ENCODE measurements at places on chromosomes 7 and 10.

DNA sequence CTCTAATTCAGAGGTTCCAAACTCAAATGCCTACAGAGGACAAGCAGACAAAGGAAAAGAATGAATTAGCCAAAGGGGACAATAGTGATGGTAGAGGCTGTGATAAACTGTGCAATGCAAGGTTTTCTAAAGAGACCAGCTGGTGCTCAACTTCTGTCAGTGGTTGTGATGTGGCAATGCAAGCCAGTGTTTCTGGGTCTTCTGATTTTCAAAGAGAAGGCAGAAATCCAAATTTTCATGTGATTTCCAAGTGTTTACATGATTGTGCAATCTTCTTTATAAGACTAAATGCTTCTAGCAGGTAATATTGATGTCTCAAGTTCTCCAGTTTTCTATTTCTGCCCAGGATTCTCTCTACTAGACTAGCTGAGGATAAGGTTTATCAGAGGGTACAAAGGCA, 135.9 kb downstream of the PCDH15 start:
- no peak for DNase-seq

- DNase-seq = peak; percentile 85
These were observed 8.0 kb upstream of the TAS2R60 start for GRCh38 chr7:143435266-143435665.

GRCh38 chr10:100148353-100149211, 37.2 kb downstream of the ERLIN1 start:
- DNase-seq = peak; percentile 100

DNA sequence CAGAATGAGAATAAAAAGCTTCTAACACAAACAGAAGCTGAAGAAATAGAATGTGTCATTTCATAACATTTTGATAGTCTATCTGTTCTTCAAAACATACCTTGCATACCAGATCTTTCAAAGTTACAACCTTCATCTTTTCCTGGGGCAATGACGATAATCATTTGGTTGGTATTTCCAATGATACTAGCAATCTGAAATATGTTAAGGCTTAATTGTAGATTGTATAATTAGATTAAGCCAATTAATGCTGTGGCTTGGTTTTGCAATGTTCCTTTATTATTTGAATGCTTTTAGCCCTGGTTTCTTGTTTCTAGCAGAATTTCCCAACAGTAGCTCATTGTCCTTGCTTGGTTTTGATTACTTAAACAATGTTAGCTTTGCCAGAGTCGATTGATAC, 84.6 kb downstream of the CABCOCO1 start:
- DNase-seq = no peak

DNA sequence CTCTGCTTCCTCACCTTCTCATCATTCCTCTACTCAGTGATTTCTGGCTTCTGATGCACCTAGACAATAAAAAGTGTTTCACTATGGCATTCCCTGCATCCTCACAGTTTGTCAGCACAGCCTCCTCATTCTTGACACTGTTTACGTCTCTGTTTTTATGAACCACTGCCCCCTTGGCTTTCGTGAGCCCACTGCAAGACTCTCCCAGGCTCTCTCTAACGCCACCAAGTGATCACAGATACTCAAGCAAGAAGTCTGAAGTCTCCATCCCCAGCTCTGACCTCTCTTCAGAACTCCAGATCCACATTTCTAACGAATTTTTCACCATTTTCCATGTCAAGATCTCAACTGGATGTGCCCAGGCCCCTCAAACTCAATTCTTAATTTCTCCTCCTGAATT, 8.9 kb downstream of the SLC16A9 start:
- no peak for DNase-seq

GRCh38 chr10:122733443-122733842, 33.8 kb upstream of the C10orf120 start:
- DNase-seq = peak; percentile 45

DNA sequence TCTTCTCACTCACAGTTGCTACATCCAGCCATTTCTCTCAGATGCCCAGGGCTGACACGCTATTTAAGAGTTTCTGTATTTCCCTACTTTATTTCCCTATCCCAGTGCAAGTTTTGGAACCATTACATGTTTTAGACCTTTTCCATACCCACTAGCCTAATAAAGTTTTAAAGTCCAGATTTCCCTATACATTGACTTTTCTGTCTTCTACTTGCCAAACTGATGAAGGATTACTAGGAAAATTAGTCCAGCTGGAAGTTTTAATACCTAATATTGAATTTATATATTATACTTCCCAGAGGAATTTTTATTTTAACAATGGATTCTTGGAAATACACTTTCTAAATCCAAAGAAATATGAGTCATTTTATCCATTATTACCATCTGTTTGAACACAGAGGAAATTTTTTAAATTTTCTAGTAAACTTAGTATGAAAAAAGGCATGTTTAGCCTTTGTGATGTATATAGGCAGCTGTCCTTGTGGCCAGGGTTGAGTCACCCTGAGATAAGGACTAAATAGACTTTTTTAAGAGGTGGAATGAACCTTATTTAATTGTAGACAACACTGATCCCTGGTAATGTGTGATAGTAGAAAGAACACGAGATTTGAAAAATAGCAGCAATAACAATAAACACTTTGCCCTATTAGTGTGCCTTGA, 205.0 kb downstream of the TFEC start:
- no peak for DNase-seq

DNA sequence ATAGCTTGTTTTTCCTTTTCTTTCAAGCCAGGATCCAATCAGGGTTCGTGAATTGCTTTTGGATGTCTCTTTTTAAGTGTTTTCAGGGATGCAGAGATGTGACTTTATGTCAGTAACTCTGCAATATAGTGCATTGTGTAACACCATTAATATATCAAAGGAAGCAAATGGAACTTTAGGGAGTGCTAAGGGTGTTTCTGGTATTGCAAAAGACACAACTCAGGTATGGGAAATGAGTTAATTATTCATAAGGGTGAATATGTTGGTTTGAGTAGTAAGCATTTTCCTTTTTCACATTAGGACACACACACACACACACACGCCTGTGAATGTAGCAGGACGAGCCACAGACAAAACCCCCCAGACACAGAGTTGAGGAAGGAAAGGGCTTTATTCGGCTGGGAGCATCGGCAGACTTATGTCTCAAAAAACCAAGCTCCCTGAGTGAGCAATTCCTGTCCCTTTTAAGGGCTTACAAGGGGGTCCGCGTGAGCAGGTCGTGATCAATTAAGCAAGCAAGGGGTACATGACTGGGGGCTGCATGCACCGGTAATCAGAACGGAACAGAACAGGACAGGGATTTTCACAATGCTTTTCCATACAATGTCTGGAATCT, 31.8 kb upstream of the GSDME start:
- DNase-seq = peak; percentile 58

GRCh38 chr7:111578754-111579153, 16.5 kb upstream of the IMMP2L start:
- DNase-seq = no peak

- DNase-seq = peak; percentile 47
These were observed 33.9 kb upstream of the ARL4A start for GRCh38 chr7:12653518-12653917.

DNA sequence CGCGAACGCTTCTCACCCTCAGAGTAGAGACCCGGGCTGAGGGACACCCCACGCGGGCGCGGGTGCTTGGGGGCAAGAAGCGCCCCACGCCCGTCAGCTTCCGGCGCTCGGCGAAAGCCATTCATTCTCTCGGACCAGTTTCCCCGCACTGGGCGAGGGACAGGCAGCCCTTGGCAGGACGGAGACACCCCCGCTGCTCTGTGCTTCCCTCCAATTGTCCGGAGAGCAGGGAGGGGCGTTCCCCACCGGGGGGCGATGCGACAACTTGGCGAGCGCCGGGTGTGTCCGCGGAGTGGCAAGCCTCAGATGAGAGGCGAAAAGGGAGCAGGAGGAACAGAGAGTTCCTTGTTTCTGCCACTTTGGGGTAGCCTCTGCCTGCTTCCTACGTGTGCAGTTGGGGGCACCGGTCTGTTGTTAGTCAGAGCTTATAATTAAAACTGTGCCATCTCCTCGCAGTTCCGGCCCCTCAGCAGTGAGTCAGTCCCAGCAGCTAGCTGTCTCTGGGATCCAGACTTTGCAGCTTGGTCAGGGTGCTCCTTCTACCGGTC, 1.7 kb downstream of the GPR158 start:
- no peak for DNase-seq

- peak; percentile 51 for DNase-seq
These were observed 455.0 kb downstream of the CCSER2 start for GRCh38 chr10:84783386-84783785.
